ENCODE measurements at places on chromosomes 1 and 21. TPM values are rescaled to one million over a fixed set of nuclear protein-coding genes. Genes with fewer than 3 reads are reported as not detected.

NTRK1 gene
- total RNA-seq = 1.0 TPM

SPRR3 gene
- total RNA-seq = not detected

TMPRSS15 gene
- total RNA-seq = not detected

TNFRSF1B gene
- total RNA-seq = 16.2 TPM

MPZ gene
- 3.5 TPM for total RNA-seq

LRRC3 gene
- total RNA-seq = 1.8 TPM

FALEC gene
- 0.44 TPM for total RNA-seq

ATP1A2 gene
- total RNA-seq = 401 TPM

SOAT1 gene
- total RNA-seq = 9.8 TPM

- DNase-seq = no peak
These were observed 8.2 kb upstream of the IL22RA1 start for GRCh38 chr1:24151175-24151533.

DNA sequence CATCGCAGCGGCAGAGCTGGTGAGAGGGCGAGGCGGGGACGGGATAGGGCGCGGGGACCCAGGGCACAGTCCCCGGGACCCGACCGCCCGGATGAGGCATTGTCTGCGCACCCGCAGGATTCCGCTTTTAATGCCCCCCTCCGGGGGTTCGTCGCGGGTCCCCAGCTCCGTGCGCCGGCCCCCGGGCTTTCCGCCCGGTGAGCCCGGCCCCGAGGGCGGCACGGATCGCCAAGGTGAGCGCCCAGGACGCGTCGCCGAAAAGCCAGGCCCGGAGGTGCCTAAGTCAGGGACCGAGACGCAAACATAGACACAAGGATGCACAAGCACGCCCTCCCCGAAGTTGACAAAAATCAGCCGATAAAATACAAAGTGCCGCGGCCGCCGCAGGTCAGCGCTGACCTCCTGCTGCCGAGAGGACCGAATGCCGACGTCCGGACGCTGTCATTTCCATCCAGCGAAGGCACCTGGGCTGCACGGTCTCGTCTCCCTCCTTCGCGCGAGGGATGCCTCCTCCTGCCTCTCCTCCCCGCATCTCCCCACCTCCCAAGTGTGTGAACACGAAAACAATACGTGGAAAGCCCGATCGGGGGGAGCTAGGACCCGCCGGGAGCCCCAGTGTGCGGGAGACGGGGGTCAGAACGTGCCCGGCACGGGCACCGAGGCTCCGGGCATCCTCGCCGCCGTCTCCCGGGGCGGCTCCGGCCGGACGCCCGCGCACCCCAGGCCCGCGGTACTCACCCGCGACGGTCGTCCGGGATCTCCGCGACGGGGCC lies 101.1 kb upstream of the SOD1 start:
- DNase-seq = no peak

DNA sequence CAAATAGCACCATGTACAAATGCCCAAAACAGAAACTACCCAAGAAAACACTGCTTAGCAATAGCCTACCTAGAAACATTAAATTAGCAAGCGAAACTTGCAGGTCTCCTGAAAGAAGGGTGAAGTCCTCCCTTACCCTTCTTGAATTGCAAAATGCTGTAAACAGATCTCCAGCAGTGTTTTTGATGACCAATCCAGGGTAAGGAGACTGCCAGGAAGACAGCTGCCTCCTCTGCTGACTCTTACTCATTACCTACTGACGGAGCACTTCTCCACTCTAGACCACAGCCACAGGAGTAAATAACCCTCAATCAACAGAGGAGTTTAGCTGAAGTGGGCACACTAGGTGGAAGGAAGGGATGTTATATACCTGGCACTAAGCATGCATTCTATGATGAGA lies 32.2 kb upstream of the GADD45A start:
- DNase-seq = no peak

DNA sequence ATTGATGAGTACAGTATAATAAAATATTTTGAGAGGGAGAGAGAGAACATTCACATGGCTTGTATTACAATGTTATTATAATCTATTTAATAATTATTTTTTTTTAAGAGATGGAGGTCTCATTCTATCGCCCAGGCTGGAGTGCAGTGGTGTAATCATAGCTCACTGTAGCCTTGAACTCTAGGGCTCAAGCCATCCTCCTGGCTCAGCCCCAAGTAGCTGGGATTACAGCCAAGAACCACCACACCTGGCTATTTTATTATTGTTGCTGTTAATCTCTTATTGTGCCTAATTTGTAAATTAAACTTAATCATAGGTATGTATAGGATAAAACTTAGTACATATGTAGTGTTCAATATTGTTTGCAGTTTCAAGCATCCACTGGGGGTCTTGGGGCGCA lies 57.8 kb downstream of the HS2ST1 start:
- DNase-seq = no peak

GRCh38 chr1:61093525-61094137 lies 11.3 kb downstream of the NFIA start:
- DNase-seq = no peak

DNA sequence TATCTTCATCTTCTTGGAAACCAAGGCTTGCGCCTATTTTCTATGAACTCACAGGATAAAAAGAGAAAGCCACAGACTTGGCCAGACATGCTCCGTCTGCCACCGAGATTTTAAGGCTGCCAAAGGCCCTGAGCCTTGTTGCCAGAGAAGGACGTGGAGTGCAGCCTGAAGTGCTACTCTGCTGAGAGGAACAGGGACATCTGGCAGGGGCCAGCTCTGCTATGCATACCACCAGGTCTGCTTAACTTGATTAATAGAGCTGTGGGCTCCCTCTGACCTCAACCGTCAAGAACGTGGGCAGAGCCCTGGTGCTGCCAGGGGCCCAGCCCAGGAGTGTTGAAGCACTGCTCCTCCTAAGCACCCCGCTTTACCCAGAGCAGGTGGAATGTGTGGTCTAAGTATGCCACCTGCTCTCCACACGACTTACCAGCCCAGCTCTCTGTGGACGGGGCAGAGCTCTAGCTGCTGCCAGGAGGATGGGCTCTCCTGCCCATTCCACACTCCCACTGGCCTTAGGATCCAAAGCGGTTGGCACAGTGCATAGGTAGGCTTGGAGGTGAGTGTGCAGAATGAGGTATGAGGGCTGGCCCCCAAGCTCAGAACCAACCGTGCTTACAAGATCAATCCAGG lies 10.6 kb downstream of the HCRTR1 start:
- peak; percentile 72 for DNase-seq

GRCh38 chr1:32755098-32755809 lies 52.7 kb upstream of the SYNC start:
- DNase-seq = no peak

- no peak for DNase-seq
These were observed 75.3 kb downstream of the NEGR1 start for GRCh38 chr1:72207059-72207458.

- DNase-seq = no peak
These were observed 34.2 kb downstream of the RIMKLA start for GRCh38 chr1:42414551-42415496.

GRCh38 chr21:27526451-27526850 lies 559.6 kb upstream of the ADAMTS5 start:
- DNase-seq = peak; percentile 23

- no peak for DNase-seq
These were observed 362.2 kb upstream of the LYPLAL1 start for GRCh38 chr1:218811497-218811896.

DNA sequence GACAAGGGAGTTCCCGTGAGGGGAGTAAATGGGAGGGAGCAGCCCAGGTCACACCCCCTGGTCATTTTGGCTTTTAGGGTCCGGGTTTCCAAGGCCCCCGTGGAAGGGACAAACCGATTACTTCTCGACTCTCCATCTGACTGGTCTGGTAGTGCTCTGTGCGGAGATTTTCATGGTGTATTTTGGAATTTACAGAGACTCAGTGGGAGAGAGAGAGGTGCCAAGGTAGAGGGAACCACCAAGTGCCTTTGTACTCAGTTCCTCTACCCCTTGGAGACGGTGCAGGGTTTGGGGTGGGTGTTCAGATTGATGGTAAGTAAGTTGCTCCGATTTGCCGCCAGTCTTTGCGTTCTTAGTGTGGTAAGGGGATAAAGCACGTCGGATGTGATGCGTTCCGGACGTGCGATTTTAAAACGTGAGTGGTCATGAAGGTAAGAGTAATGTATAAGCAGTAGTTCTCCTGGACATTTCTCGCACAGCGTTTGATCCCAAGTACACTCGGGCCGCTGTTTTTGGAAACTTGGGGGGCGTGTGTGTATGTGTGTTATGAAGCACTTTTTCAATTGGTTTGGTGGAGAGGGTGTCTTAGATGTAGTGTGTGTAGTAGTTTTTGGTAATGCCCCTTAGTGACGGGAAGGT lies 682 bp downstream of the SUCO start:
- no peak for DNase-seq

DNA sequence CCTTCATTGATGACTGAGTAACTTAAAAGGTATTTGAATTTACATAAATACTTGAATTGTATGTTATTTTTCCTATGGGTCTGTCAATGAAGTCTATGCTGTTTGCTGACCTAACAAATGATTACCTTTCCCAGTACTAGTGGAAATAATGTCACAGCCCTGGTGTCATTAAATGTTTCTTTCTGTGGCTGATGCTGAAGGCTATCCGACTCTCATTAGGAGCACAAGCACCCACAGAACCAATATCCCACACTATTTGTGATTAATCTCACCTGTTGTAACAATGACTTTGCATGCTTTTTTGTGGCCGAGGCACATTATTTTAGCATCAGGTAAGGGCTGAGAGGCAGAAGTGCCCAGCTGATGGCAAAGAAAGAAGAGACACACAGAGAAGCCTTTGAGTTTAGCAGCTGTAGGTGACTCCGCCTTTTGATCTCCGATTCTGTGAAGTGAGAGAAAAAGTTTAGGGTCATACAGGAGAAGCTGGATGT lies 25.8 kb upstream of the TRIM45 start:
- no peak for DNase-seq

DNA sequence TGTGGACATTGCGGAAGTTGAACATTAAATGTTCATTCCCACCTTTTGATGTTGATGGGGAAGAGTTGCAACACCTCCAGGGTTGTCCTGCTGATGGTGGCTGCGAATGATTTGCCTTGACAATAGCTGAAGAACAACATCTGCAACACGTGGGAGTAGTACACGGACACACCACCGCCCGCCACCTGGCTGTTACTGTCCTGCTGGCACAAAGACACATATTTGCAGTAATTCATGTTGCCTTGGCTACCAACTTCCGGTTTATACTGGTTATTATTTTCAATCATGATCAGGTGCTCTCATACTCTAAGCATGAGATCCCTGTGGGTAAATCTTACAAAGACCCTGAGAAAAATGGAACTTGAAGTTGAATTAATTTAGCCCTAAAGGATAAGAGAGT lies 55.2 kb downstream of the UBR4 start:
- no peak for DNase-seq

DNA sequence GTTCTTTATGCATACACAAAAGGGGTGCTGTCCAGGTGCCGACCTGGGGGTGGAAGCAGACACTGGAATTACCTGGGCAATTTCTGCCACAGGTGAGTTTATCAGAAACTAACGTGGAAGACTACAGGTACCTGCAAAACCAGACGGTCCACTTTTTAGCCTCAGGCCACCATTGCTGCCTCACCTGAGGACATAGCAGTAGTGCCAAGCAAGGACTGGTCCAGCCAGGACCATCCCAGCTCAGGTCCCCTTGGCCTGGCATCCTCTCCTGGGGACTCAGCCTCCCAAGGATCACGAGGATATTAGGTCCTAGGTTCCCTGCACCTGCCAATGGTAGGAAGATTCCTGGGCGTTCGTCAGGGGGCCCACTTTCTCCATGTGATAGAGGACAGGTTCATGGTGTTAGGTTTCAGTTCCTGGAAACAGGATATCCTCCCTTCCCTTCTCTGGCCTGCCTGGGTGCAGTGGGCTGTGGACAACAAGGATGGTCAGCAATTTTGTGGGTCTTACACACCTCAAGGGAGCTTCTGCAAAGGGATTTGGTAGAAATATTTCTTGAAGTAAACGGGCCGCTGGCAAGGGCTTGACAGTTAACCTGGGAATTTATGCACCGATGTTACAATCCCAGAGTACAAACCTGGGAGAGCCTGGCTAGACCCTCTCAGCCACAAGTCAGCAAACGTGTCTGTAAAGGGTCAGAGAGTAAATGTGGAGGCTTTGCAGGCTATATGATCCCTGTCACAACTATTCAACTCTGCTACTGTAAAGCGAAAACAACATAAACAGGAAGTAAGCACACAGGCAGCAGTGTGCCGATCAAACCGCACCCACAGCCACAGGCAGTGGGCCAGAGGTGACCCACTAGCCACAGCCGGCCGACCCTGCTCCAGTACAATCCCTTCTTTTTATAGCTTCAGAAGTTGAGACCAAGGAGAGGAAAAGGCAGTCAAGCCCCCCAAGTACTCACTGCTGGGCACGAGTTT lies 71.4 kb upstream of the RAB4A start:
- no peak for DNase-seq

DNA sequence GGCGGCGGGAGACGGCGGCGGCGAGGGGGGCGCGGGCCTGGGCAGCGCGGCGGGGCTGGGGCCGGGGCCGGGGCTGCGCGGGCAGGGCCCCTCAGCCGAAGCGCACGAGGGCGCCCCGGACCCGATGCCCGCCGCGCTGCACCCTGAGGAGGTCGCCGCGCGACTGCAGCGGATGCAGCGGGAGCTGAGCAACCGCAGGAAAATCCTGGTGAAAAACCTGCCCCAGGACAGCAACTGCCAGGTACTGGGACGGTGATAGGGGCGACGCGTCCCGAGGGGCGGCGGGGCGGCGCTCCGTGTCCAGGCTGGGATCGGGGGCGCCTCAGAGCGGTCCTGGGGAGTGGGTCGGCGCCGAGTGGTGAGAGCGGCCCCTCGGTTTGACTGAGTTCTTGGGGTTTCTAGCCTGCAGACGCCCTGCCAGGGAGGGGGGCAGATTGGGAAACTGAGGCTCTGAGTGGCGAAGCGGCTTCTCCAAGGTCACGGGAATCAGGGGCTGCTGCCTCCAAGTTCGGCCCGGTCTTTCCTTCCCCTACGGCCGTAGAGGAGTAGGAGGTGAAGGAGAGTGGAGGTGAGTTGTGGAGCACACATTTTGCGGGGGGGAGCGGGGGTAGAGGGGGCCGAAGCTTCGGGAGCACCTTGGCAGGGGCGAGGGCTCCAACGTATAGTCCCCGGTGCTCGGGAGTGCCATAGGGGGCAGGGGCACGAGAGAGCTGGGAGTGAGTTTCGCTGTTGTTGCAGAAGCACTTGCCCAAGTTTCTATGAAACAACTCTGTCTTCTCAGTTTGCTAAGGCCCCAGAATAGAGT lies 508 bp downstream of the RAVER2 start:
- peak; percentile 16 for DNase-seq

GRCh38 chr1:226332947-226333346 lies 24.0 kb upstream of the LIN9 start:
- no peak for DNase-seq

GRCh38 chr1:224199679-224200078 lies 16.6 kb downstream of the DEGS1 start:
- no peak for DNase-seq

DNA sequence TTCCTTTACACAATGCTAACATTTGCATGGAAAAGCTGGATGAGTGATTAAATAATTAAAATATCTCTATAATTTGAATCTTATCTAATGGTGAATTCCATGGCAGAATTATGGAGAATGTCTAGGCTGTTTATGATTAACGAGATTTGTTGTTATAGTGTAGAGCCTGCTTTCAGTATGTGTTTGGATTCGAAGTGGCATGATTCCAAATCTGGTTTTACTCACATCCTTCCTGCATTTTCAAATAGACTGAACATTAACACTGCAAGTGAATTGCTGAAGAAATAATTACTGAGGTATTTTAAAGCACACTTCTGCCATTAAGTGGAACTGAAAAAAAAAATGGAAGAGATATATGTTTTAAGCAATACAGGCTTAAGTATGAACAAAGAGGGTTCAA lies 5.1 kb upstream of the NEK7 start:
- no peak for DNase-seq
